Amniotic stem cell (primary cell): ENCODE measurements at places on chromosomes 16 and 17.

DNA sequence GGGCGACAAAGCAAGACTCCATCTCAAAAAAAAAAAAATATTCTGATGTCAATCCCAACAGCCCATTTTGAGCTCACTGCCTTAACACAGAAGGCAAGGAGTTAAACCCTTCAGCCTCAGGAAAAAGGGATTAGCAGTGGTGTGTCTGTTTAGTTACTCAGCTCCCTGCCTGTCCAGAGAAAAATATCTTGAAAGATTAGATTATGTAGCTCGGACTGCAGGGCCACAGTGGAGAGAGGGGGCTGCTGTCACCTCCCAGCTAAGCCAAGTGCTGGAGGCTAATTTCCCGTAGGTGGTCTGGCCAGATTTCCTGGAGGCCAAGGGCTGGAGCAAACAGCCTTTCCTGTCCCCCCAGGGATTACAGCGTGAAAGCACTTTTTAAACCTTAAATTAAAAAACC lies 50.3 kb downstream of the C16orf95 start:
- DNase-seq, result no peak

DNA sequence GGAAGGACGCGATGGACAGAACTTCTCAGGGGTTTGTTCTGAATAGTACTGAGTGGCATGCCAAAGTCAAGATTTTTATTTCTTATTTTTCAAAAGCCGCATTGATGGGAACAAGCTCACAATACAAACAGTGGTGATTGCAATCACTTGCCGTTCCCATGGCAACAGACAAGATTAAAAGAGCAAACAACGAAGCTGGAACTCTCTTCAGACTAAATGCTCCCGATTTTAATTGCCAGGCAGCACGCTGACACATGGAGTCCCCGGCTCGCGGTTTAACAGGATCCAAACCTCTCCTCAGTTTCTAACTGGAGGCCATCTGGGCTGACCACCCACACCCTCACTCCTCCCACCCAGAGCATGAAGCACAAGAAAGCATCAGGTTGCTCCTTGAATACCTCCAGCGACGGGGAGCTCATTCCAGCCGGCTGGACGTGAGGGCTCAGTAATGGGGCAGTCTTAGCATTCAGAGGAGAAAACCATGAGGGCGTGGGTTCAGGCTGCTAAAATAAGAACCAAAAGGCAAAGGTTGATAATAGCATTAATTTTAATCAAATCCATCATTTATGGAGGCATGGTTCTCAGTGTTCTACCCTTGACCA lies 41.5 kb downstream of the AIPL1 start:
- DNase-seq, result no peak

GRCh38 chr17:35901631-35902175 lies 21.5 kb upstream of the CCL5 start:
- no peak for DNase-seq

DNA sequence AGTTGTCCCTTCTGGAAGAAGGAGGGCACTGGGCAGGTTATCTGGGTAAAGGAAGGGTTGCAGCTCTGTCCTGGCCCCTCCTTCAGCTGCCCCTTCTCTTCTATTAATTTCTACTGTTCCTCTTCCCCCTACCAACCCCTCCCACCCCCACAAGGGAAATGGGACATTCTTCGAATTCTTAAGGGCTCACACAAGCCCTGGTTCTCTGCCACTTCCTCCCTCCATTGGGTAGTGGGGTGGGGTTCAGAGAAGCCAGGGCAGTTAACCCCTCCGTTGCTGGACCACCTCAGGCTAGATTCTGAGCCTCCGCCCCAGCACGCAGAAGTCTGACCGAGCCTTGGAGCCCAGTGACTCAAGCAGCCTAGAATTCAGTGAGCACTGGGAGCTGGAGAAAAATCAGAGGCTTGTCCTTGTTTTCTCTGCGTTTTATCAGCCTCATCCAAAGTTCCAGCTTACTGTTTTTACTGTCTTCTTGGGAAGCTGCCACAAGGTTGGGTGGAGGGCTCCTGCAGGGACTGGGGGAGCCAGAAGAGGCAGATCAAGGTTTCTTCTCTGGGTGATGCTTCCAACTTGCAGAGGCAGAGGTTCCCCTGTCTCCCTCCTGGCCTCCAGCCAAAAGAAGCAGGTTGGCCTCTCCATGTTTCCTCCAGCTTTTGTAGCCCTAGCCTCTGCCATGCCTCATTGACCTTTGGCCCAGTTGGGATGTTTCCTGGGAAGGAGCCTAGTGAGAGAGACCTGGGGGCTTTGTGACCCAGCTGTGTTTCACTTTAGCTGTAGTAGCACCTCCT lies 10.2 kb downstream of the LASP1 start:
- DNase-seq, result peak; percentile 60

DNA sequence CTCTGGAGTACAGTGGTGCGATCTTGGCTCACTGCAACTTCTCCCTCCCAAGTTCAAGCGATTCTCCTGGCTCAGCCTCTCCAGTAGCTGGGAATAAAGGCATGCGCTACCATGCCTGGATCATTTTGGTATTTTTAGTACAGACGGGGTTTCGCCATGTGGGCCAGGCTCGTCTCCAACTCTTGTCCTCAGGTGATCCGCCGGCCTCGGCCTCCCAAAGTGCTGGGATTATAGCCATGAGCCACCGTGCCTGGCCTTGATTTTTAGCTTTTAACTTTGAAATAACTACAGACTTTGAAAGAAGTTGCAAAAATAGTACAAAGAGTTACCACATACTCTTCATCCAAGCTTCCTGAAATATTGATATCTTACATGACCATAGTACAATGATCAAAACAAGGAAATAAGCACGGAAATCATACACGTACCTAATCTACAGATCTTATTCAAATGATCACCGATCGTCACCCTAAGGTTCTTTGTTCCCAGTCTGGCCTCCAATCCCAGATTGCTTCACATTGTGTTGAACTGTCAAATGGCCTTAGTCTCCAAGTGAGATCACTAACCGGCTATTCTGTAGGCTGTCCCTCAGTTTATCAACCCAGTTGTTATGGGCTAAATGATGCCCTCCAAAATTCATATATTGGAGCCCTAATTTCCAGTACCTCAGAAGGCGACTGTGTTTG lies 18.4 kb downstream of the NPIPA1 start:
- DNase-seq, result no peak

DNA sequence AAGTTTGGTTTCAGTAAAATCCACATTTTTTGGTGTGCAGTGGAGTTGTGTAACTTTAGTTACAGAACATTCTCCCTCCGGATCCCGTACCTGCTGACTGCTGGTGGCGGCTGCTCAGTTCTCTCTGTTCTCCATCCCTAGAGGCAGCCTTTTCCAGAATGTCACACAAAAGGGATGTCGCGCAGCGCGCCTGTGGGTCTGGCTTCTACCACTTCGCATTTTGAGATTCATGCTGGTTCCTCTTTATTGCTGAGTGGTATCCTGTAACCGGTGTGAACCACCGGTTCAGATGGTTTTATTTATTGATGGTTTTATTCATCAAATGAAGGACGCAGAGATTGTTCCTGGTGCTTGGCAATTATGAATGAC lies 981 bp upstream of the CEP131 start:
- DNase-seq, result no peak

GRCh38 chr17:73506470-73507435 lies 137.5 kb downstream of the SDK2 start:
- DNase-seq, result no peak

GRCh38 chr17:17566896-17567513 lies 24.5 kb downstream of the PEMT start:
- DNase-seq, result no peak

GRCh38 chr17:82902972-82903874 lies 63.4 kb upstream of the ZNF750 start:
- no peak for DNase-seq

DNA sequence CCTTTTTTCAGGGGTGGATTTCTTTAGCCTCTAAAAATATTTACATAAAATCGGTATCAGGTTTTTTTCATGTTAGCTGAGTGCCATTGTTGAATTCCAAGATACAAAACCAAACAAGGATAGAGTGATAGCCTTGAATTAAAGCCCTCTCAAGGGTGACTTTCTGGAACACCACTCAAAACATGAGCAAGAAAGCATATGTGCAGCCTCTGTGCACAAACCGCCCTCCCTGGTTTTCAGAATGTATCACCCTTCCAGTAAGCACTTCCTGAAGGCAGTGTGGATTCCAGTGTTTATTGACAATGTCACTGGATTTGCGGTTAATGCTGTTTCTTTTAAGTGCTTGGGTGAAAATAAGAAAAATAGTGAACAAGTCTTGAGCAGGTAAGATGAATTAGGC lies 597.7 kb downstream of the TMEM114 start:
- DNase-seq, result no peak

DNA sequence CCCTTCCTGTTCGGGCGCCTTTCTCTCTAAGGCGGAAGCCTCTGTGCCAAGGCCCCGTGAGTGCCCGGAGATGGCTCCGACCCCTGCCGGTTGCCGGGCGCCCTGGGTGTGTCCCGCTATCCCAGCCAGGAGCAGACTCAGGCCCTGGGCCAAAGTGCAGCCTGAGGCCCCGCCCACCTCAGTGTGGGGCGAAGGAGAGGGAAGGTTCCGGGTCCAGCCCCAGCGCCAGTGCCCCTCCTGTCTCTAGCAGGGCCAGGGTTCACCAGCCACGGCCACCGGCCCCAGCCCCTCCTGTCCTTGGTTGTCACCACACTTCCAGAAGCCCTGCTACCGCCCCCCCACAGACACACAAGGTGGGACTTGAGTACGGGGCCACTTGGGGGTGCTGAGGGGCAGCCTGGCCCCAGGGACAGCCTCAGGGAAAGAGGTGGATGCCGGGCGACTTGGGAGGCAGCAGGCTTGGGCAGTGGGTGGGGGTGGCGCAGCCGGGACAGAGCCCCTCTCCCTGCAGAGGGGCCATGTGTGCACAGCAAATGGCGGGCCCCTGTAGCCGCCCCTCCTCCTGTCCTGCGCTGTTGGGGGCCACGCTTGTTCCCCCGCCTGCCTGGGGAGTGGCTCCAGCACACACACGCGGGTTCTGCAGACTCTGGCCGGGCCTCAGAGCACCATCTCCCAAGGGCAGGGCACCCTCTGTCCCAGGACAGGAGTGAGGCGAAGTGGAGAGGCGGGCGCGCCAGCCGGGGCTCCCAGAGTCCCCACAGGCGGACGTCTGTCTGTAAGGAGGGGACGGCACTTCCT lies 6.0 kb downstream of the C1QTNF8 start:
- no peak for DNase-seq

DNA sequence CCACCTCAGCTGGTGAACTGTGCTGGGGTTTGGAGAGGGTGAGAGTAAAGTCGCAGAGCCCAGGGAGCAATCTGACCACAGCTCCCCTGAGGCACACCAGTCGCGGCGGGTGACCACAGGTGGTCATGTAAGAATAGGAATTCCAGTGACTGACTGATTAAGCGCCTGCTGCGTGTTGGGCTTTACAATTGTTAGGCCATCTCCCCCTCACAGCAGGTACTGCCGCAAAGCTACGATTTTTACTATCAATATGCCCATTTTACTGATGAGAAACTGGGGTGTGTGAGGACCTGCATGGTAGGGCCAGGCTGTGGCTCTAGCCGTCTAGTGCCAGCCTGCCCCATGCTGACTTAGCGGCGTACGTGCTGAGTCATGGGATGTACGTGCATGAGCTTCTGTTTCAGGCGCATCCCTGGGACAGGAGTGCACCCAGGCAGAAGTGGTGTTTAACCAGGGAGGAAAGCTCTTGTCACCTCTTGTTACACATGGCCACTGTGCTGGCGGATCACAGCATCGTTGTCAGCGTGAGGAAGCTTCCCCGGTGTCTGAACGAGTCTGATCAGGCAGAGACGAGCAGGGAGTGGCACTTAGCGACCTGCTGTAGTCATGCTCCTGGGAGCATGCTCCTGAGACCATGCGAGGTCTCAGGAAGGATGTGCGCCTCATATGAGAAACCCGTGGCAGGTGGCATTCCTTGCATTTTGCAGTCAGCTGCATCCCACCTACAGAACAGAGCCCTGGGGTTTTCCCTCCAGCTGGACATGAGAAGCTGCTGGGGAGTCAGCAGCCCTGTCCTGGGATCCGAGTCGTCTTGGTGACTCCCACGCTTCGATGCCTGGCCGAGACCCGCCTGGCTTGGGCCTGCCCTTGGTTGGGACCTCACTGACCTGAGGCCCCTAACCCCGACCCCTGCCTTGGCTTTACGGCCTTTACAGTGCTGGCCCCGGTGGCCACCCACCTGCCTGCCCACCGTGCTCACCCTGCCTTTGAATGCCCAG lies 163.7 kb upstream of the CHMP6 start:
- DNase-seq, result no peak

GRCh38 chr17:20066253-20066652 lies 57.1 kb downstream of the SPECC1 start:
- peak; percentile 42 for DNase-seq

GRCh38 chr17:42312285-42313130 lies 24.2 kb downstream of the STAT5A start:
- DNase-seq, result peak; percentile 61

DNA sequence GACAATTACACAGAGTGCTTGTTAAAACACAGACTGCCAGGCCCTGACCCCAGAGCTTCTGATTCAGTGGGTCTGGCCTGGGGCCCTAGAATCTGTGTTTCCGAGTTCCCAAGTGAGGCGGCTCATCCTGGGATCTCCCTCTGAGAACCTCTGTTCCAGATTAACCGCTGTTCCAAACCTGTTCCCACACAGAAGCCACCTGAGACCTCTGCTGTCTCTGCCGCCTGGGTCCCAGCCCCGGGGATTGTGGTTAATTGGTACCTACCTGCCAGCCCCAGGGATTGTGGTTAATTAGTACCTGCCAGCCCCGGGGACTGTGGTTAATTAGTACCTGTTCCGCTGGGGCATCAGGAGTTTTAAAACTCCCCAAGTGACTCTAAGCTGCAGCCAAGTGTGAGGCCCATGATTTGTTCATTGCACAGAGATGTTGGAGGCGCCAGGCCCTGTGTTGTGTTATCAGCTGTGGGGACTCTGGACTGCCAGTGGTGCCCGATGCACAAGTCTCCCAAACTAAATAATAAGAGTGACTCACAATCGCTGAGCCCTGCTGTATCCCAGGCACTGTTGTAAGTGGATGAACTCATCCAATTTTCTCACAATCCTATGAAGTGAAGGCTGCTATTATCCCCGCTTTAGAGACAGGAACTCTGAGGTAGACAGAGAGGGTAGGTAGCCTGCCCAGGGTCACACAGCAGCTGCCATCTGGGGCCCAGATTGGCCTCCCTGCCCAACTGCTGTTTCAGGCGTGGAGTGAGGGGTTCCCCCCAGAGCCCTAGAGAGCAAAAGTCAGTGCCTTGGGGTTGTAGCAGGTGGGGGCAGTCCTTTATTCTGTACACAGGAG lies 219.7 kb downstream of the IRF8 start:
- no peak for DNase-seq

DNA sequence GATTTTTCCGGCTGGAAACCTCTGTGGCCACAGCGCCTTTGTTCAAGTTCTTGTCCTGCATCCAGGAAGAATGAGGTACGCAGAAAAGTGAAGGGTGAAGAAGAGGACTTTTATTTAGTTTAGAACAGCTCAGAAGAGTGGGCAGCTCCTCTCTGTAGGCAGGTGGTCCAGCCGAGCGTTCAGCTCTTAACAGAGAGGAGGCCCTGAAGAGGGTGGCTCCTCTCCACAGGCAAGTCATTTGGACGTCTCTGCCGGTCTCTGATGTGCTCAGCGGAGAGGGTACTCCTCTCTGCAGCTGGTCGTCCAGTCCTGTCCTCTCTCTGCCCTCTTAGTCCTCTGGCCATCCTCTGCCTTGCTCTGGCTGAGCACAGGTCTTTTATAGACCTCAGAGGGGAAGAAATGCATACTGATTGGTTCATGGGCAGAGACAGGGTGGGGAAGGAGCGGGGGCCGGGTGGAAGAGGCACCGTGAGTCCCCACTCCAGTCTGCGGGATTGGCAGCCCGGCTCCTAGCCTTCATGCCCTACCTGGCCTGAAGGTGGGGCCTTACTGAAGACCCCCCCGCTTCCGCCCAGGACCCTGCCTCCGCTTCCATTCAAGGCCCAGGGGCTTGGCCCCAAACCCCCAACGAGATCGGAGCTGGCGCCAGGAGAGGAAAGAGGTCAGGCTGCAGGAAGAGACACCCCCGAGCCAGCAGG lies 70.0 kb upstream of the NKD1 start:
- DNase-seq, result no peak
